Mucosa of gallbladder (tissue), 1 donor: ENCODE measurements at places on chromosomes 2 and 18.

DNA sequence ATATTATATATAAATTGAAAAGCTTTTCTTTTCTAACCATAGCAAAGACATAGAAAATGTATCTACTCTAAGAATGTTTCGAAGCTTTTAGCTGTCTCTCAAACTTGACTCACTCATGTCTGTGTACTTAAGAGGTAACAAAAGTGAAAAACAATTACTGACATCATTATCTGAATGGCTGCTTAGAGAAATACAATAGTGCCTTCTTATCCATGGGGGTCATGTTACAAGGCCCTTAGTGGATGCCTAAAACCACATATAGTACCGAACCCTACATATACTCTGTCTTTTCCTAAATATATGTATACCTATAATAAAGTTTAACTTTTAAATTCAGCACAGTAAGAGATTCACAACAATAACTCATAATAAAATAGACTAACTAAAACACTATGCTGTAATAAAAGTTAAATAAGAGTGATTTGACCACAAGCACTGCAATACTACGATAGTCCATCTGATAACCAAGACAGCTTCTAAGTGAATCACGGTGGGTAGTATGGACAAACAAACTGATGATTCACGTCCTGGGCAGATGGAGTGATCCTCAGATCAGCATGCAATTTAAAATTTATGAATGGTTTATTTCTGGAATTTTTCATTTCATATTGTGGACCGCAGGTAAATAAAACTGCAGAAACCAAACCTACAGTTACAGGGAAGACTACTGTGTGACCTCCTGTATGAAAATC lies 246.2 kb downstream of the XIRP2 start:
- DNase-seq: no peak

DNA sequence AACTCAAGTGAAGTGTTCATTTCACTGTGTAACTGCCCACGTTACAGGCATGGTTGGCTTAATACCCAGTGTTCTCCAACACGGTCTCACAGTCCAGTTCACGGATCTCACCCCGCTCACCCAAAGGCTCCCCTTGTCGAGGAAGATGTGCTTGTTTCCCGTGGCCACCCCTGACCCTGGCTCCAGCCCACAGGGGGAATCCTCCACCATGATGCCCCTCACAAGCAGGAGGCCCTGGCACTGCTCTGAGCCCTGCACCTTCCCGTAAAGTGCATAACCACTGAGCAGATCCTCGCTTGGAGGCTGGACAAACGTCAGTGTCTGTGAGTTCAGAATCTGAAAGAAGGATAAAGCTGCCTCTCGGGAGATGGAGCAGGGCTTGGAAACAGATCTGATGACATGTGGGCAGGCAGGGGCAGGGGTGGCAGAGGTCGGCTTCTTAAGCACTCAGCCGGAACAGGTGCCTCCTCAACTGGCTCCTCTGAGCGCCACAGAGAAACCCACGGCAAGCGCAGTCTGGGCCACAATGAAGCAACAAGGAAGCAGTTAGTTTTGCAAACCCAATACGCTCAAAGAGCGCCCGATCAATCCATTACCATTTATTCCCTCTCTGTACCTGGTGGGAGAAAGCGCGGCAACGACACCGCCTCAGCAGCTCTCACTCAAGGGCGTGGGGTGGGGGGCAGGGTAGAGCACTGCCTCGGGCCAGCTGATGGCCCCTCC lies 17.6 kb downstream of the HDAC4 start:
- no peak for DNase-seq

DNA sequence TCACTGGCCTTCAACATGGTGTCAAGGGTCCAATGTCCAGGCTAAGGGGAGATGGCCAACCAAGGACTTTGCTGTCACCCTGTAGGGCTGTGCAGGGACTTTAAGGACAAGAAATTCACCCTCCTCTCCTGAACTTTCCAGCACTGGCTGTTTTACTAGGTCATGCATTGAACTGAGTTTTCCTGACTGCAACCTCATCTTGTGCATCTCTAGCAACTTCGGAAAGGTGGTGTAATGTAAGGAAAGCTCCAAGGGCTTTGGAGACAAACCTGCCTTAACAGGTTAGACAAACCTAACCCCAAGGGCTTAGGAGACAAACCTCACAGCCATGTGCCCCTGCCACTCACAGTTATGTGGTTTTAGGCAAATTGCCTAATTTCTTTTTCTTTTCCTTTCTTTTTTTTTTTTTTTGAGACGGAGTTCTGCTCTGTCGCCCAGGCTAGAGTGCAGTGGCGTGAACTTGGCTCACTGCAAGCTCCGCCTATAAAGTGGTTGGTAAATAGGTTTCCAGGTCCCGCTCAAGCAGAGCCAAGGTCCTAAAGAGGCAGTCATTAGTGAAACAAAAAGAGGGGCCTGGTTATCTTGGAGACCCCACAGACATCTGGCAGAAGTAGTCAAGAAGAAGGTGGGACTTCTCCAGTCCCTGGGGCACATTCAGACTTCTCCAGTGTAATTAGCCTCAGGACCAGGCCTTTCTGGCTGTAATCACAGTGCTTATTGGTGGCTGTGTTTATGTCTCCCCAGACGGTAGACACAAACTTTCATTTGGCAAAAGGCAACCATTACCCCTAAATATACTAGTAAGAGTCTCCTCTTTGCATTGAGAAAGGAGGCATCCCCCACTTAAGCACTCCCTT lies 37.6 kb upstream of the PMAIP1 start:
- no peak for DNase-seq

DNA sequence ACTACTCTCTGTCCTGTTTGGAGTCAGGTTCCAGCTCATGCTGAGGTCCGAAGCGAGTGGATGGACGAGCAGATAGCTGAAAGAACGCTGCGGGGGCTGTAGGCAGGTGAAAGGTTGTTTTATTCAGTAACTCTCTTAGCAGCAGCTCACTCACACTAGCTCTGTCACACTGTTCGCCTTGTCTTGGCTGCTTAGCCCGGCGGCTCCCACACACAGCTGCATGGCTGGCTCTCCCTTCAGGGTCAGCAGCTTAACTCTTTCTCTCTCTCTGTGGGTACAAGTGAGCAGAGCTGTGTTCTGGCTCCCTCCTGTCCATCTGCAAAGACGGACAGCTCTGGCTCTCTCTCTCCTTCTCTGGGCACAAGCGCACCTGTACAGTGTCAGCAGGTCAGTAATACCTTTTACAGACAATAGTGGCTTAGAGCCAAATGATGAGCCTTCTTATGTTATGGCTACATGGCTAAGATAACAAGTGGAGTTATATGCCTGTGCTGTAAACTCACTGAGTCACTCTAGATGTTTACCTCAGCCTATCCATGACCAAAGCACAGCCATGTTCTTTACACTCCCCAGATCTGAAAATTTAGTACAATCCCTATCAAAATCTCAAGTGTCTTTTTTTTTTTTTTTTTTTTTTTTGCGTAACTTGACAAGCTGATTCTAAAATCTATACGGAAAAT lies 149.3 kb downstream of the GALNT1 start:
- no peak for DNase-seq

- no peak for DNase-seq
Observed at GRCh38 chr2:100944617-100945432, 57.3 kb upstream of the RPL31 start.
